ENCODE measurements at places on chromosomes 2 and 18. TPM values are rescaled to one million over a fixed set of nuclear protein-coding genes. Genes with fewer than 3 reads are reported as not detected.

MALL gene
- 19.2 TPM for total RNA-seq

CTAGE1 gene
- not detected for total RNA-seq

NT5C1B gene
- not detected for total RNA-seq

TMEM247 gene
- not detected for total RNA-seq

AAMP gene
- total RNA-seq: 203 TPM

XDH gene
- total RNA-seq: 0.21 TPM

CABYR gene
- 0.41 TPM for total RNA-seq

NYAP2 gene
- 0.10 TPM for total RNA-seq

PXDN gene
- 189 TPM for total RNA-seq

GNLY gene
- not detected for total RNA-seq

EVX2 gene
- total RNA-seq: not detected

CCDC85A gene
- 7.5 TPM for total RNA-seq

SERPINB2 gene
- 9.7 TPM for total RNA-seq

NDUFV2 gene
- 169 TPM for total RNA-seq

C2orf78 gene
- not detected for total RNA-seq

MYO7B gene
- 1.5 TPM for total RNA-seq

DNAJC5G gene
- total RNA-seq: not detected

IAH1 gene
- 36.6 TPM for total RNA-seq

NT5DC4 gene
- total RNA-seq: 0.21 TPM

CNNM3 gene
- total RNA-seq: 17.1 TPM

COQ10B gene
- total RNA-seq: 20.7 TPM

KLHL14 gene
- 1.3 TPM for total RNA-seq

KCNJ13 gene
- total RNA-seq: not detected

IL36A gene
- 0.72 TPM for total RNA-seq

CCNYL1 gene
- total RNA-seq: 8.2 TPM

AFG3L2 gene
- 82.7 TPM for total RNA-seq

COL4A3 gene
- total RNA-seq: 7.3 TPM

RAD51AP2 gene
- 0.10 TPM for total RNA-seq

HOXD4 gene
- 1.5 TPM for total RNA-seq

ZEB2 gene
- 161 TPM for total RNA-seq

METAP1D gene
- 15.1 TPM for total RNA-seq

HES6 gene
- 22.1 TPM for total RNA-seq

Measured in tongue (tissue), 3 donors.